ENCODE measurements at places on chromosomes 16 and 17. TPM values are rescaled to one million over a fixed set of nuclear protein-coding genes. Genes with fewer than 3 reads are reported as not detected.

CACNG3 gene
- total RNA-seq, result not detected

PRSS33 gene
- total RNA-seq, result not detected

KRT12 gene
- not detected for total RNA-seq

KRT9 gene
- total RNA-seq, result not detected

AATK gene
- total RNA-seq, result 1.5 TPM

FCSK gene
- total RNA-seq, result 18.0 TPM

COX10 gene
- total RNA-seq, result 12.5 TPM

ACSM2B gene
- not detected for total RNA-seq

CIITA gene
- 0.14 TPM for total RNA-seq

ZNF23 gene
- total RNA-seq, result 6.4 TPM

ESRP2 gene
- 0.66 TPM for total RNA-seq

ABCC11 gene
- total RNA-seq, result not detected

ABI3 gene
- total RNA-seq, result 35.2 TPM

TEX19 gene
- not detected for total RNA-seq

DHX58 gene
- total RNA-seq, result 6.4 TPM

PNPO gene
- 22.0 TPM for total RNA-seq

WSB1 gene
- 471 TPM for total RNA-seq

ITGAX gene
- total RNA-seq, result 1.4 TPM

SLFN14 gene
- not detected for total RNA-seq

C17orf78 gene
- not detected for total RNA-seq

NOD2 gene
- 0.58 TPM for total RNA-seq

BICDL2 gene
- total RNA-seq, result not detected

HCRT gene
- total RNA-seq, result not detected

NKD1 gene
- not detected for total RNA-seq

SPN gene
- total RNA-seq, result not detected

CCL8 gene
- total RNA-seq, result not detected

NEUROD2 gene
- not detected for total RNA-seq

MT1A gene
- 8.4 TPM for total RNA-seq

CDH8 gene
- total RNA-seq, result not detected

TAC4 gene
- not detected for total RNA-seq

ITGB4 gene
- 4.1 TPM for total RNA-seq

PIK3R5 gene
- total RNA-seq, result not detected

UTS2R gene
- not detected for total RNA-seq

EXOC3L1 gene
- total RNA-seq, result 10.8 TPM

KRTAP2-3 gene
- not detected for total RNA-seq

OR4D1 gene
- total RNA-seq, result not detected

PPP1R9B gene
- total RNA-seq, result 58.3 TPM

ODAD4 gene
- 0.60 TPM for total RNA-seq

GAST gene
- total RNA-seq, result not detected

CSH1 gene
- total RNA-seq, result not detected

ARMC5 gene
- total RNA-seq, result 17.3 TPM

TPSG1 gene
- total RNA-seq, result not detected

CLEC3A gene
- not detected for total RNA-seq

FBXL19 gene
- total RNA-seq, result 38.0 TPM

DNAH17 gene
- total RNA-seq, result not detected

Data from endothelial cell of umbilical vein (primary cell).